ENCODE measurements at places on chromosomes 2 and 18.
A peak's percentile ranks its signal among the peaks of the same experiment; 100 is the strongest.

DNA sequence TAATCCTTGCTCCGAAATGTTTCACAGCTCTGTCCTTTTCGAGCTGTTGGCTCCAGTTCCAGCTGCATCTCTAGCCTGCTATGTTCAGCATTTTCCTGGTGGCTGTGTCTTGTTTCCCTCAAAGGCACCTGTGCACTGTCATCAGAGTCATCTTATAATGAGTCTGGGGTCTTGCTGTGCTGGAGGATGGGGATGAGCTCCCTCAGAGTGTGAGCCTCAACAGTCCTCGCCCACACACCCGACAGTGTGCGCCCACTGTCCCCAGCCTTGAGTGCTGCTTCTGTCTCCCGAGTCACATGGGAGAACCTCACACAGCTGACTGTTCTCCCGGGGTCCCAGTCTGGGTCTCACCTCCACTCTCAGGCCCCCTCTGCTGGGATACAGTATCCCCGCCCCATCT lies 25.4 kb downstream of the SPP2 start:
- no peak for DNase-seq

DNA sequence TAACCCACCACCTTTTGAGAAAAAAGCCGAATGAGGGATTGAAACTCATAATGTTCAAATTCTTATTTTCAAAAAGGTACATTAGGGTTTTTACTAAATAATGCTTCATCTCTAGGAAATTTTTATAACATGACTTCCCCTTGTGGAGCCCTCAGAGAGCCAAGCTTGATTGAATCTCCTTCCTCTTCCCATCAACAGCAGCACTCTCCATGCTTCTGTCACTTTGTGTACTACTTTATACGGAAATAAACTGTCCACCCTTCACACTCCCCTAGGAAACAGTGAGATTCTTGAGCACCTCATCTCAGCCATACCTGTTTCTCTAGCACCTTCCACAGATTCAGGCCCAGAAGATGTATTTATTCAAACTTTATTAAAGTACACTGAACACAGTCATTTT lies 51.8 kb downstream of the TFPI start:
- DNase-seq: peak; percentile 11

DNA sequence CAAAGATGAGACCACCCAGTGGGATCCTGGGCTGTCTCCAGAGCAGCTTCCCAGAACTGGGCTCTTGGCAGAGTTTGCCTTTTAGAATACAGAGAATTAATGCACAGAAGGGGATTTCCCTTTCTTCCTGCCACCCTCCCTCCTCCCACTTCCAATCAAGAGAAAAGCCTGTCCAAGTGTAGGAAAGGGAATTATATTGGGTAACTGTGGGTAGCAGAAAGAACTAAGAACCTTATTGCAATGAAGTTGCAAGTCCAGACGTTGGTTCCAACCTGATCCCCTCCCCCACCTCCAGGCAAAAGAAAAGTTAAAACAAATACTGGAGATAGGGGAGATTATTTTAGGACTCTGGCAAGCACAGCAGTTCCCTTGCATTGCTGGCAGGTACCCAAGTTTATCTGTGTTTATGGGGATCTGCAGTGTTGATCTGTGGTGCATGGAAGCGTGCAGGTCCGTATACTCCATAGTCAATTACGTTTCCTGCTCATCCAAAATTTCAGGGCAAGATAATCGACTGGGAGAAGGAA lies 114.3 kb downstream of the PRKCE start:
- no peak for DNase-seq

DNA sequence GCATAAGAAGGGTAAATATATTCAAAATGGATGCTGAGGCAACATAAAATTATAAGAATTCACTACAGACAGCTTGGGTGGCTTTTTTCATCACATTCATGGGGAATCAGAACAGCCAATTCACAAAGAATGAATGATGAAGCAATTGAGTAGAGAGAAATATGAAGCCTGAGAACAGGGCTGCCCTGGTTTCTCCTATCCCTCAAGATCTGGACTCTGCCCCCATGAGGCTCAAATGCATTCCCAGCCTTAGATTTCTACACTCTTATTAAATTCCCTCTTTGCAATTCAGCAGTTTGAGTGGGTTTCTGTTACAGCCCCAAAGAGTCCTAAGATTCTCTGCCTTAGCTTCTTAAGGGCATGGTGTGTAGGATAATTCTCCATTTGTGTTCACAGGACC lies 172.5 kb downstream of the MAIP1 start:
- DNase-seq: no peak

DNA sequence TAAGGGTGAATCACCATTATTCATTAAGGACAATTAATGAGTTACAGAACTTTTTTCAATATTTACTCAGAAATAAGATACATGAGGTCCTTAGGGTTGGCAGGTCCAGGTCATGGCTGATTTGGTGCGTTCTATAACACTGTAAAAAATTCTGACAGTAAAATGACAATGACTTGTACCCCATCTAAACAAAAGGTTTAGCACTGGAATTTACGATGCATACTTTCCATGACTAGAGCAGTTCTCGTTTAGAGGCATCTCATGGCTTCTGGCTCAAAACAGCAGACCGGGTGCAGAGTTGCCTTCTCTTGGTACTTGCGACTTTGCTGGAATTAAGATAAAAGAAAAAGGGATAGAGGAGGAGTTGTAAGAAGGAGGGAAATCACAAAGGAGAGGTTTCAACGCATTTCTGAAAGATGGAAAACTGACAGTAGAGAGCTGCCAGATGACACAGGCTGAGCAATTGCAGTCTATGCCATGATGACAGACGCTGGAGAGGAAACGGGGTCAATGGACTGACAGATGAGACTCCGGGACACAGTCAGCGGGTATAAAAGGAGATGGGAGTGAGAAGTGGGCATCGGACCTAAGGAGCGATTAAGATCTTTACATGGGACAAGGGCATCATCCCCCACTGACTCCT lies 4.1 kb upstream of the CYS1 start:
- no peak for DNase-seq

DNA sequence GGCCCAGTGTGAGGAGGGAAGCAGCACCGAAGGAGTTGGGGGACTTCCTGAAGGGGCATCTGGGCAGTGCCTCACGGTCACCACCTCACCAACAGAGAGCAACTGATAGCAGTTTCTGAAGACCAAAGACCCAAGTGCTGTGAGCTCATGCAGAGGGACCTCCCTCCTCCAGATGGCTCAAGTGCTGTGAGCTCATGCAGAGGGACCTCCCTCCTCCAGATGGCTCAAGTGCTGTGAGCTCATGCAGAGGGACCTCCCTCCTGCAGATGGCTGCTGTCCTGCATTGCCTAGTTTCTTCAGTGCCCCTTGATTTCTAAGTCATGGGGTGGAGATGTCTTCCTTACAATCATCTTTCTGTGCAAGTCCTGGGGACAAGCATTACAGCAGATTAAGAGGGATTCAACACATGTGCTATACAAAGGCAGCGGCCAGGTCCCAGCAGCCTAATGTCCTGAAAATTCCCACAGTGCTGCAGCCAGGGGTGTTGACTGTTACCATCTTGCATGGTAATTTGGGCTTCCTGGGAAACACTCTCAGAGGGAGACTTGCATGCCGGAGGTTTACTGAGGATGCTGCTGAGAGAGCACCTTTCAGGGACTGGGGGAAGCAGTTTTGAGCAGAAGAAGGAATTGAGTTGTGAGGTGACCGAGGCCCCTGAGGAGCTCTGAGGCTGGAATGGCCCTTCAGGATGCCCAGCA lies 409.3 kb downstream of the GALR1 start:
- DNase-seq: no peak

DNA sequence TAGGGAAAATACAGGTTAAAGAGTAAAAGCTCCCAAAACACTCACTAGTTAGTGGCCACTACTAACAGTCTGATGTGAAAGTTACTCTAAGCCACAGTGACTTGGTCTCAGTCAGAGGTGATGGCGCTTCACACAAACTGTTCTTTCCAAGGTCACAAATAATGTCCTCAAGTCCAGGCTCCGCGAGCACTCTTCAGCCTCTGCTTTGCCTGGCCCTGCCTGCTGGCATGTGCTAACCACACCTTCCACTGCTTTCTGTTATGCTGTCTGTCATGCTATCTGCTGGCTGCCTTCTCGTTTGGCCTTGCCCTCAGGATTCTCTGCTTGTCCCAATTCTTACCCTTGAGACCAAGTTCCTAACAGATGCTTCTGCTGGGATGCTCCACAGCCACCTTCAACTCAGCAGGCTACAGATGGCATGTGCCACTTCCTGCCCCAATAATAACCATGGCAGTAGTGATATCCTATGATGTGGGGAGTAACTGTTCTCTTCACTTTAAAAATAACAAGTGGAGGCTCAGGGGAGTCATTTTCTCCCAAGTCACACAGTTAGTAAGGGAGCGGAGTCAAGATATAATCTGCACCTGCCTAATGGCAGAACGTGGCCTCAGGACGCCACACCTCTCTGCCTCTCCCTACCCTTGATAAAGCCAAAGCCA lies 75.7 kb downstream of the ZAP70 start:
- DNase-seq: no peak

DNA sequence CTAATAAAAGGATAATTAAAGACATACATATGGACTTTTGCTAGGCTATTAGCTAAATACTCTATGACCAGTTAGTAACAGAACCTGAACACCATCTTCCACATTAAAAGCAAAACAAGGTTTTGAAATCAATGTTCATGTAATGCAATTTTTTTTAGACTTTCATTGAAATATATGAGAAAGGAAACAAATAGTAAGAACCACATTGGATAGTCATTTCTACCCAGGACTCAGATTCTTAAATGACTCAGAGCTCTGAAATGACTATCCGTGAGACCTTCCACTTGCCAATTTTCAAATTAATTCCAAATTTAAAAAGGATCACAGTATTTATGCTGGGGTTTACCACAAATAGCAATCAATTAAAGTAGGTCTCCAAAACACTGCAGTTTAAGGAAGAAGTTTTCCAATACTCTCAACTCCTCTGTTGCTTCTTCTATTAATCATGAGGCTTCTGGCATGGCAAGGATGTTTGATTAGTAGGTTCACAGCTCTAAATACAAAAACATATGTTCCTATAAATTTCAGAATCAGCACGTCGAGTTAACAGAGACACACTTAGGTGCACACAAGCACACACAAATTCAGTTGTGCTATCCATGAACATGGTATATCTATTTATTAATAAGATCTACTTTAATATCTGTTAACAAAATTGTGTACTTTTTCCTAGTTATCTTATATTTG lies 841.0 kb downstream of the RNF144A start:
- DNase-seq: no peak

DNA sequence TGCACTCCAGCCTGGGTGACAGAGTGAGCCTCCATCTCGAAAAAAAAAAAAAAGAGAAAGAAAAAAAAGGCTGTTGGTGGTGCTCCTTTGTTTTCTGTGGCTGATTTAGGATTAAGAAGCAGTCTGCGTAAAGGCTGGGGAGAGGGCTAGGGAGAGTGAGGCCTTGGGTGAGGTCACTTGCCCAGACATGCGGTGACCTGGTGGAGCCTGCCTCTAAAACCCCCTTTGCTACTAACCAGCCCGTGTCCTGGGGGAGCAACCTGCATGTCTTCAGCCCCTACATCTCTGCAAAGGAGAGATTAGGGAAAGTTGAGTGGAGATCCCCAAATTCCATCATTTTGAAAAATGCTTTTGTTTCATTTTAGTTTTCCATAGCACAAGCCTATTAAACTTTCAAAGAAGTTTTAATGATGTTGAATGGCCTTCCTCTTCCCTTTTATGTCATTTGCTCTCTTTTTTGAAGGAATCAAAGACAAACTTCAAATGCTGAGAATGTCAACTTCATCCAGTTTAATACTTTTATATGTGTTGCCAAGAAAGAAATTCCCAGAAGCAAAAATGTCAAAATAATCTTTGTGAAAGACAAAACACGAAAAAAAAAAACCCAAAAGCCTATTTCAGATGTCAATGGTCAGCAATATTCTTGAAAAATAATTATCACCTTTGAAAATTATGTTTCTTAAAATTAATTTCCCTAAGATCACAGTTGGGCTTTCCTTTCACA lies 38.9 kb upstream of the RALBP1 start:
- DNase-seq: no peak

DNA sequence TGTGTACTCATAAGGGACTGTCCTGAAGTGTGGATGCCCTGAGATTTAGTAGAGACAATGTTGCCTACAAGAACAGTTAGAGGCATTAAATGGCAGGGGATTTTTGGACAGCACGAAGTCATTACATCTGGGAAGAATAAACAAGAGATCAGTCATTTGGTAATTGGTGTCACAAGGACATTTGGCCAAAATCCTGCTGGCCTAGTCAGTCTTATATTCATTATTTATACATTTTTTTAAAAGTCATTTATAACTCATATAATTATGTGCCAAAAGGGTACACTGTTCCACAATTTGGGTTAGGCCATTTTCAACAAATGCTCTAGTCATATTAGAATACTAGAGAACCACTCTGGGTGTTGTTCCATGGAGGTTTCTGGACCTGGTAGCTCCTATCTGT lies 104.7 kb downstream of the LRATD1 start:
- DNase-seq: no peak

DNA sequence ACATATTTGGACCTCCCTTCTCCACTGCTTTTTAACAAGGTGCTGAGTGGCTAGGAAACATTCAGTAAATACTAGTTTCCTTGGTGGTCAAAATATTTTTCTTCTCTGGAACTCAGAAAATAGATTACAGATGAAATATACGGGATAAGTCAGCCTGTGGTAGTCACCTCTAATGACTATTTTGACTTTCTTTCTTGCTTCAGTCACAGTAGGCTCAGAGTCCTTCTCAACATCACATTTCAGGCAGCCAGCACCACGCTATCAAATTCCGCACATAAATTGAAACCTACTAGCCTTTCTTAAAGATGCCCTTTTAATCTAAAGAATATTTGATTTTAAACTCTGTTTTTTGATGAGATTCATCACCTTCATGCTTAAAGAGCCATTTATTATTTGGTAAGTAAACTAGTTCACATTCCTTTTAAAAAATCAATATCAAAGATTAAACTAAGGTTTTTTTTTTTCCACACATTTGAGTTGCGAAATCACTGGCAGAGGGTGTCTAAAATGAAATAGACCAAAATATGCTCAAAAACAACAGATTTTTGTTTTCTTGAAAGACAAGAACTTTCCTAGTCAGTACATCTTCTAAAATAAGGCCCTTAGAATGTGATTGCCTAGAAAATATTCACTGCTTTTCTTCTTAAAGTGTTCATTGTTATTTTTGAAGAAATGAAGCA lies 181.5 kb downstream of the NRXN1 start:
- DNase-seq: no peak

DNA sequence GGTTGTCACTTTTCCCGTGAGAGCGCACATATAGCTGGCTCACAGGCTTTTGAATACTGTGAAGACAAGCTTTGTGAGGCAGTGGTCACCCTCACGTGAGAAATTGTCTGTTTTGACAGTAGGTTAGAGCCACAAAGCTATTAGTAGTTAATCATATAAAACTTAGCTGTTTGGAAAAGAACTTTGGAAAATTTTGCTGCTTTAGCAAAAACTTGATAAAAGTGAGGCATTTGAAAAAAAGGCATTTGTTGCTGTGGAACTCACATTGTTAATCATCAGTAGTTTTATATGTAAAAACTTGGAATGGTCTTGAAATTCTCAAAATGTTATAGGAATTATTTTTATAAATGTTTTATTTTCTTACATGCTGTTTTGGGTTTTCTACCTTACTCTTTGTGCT lies 22.3 kb downstream of the C2orf74 start:
- DNase-seq: no peak
